ENCODE measurements at places on chromosomes 2 and 18.

GRCh38 chr18:80167331-80167730 lies 58.3 kb downstream of the ADNP2 start:
- DNase-seq = no peak

DNA sequence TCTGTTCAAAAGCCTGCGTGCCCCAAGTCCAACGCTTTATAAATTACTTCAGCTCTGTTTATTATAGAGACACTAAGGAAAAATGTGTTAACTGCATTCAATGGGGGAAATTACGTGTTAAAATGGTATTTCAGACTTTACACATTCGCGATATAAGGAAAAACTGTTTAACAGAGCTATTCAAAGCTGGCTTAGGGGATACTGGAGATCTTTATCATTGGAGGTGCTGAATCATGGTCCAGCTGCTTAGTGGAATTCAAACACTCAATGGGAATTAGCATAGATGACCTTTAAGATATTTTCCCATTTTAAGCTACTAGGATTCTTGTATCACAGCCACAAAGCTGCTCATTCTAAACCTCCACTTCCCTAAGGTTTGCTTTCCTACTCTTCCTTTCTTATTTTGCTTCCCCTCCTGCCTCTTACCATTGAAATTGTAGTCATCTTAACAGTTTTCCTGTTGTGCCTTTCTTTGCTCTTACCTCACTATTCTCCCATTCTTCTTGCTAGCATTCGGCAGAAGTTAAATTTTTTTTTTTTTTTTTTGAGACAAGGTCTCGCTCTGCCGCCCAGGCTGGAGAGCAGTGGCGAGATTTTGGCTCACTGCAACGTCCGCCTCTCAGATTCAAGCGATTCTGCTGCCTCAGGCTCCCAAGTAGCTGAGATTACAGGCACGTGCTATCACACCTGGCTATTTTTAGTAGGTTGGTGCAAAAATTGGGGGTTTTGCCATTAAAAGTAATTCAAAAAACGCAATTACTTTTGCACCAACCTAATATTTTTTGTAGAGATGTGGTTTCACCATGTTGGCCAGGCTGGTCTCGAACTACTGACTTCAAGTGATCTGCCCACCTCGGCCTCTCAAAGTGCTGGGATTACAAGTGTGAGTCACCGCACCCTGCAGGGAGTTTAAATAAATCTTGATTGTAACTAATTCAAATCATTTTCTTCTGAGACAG lies 6.5 kb downstream of the SULT6B1 start:
- no peak for DNase-seq

GRCh38 chr2:15693926-15694588 lies 102.4 kb downstream of the DDX1 start:
- DNase-seq = no peak

DNA sequence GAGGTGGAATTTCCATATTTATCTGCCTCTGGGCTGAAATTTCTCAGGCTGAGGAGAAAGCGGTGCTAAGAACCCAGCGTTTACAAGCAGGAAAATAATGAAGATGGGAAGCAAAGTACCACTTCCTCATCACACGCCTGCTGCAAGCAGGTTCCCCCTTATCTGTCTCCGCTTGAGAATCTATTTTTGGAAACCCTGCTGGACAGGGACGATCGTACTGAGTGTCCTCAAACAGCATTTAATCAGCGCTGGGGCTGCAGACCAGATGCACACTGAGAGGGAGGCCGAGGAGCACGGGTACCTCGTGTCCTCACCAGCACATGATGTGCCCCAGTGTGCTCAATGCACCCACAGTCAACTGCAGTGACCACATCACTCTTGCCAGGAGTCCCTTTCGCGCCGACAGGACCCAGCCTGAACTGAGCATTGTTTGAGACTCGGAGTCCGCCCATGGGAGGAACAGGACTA lies 160.4 kb downstream of the HDAC4 start:
- DNase-seq = no peak

DNA sequence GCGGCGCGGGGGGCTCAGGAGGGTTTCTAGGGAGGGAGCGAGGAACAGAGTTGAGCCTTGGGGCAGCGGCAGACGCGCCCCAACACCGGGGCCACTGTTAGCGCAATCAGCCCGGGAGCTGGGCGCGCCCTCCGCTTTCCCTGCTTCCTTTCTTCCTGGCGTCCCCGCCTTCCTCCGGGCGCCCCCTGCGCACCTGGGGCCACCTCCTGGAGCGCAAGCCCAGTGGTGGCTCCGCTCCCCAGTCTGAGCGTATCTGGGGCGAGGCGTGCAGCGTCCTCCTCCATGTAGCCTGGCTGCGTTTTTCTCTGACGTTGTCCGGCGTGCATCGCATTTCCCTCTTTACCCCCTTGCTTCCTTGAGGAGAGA lies 5.2 kb downstream of the PROC start:
- no peak for DNase-seq

DNA sequence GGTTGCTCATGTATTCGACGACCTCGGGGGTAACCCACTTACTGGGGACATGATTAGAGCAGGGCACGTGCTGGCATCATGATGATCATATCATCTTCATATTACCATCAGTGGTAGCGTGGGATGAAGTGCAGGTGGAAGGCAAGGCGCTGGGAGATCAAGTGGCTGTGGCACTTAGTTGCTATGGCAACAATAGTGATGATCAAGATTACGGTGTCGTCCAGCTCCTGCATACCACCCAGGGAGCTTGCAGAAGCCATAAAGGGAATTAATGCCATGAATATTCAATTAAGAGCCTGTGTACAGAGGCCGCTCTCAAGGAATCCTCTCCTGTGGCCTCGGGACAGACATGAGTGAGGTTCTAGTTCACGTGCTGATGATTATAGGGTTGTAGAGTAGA lies 237.2 kb upstream of the COPS8 start:
- no peak for DNase-seq

DNA sequence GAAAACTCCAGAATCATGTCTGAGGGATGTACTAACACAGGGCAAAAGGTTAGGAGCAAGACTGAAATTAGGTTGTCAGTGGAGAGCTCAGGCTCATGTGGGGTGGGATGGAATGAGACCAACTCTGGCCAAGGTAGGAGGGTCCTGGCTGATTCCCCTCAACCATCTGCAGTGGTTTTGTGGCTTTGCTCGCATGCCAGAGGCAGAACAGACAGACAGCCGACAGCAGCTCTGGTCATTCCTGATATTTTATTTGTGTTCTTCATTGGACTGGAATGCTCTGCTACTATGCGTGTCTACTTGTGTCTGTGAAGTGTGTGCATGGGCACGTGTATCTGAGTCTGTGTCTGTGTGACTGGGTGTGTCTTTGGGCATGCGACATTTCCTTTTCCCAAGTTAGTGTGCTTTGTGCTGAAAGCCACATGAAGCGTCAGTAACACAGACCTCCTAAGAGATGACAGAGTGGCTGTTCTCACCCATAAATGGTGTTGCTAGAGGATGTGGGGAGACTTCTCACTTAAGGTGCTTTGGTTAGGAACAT lies 239.5 kb downstream of the CNTNAP5 start:
- DNase-seq = no peak

- no peak for DNase-seq
Measured at GRCh38 chr2:109131777-109132176, 2.8 kb downstream of the SH3RF3 start.

DNA sequence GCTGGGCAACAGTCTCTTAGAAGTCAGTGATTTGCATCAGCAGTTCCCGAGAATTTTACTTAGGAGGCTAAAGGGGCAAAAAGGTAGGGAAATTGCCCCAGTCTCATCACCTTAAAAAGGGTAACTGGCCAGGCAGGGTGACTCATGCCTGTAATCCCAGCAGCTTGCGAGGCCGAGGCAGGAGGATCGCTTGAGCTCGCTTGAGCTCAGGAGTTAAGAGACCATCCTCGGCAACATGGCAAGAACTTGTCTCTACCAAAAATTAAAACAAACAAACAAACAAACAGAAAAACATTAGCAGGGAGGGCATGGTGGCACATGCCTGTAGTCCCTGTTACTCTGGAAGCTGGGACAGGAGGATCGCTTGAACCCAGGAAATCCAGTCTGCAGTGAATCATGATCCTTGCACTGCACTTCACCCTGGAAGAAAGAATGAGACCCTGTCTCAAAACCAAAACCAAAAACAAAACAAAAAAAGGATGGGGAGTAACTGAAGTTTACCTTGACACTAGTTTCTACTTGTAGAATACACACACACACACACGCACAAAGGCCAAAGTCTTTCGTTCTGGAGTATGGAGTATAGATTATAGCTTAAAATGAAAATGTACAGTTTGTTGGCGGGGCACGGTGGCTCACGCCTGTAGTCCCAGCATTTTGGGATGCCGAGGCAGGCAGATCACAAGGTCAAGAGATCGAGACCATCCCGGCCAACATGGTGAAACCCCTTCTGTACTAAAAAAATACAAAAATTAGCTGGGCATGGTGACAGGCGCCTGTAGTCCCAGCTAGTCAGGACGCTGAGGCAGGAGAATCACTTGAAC lies 2.7 kb upstream of the GEMIN6 start:
- DNase-seq = peak; percentile 55

All from ACHN (cell line).